Caudate nucleus (tissue), 63 donors: ENCODE measurements at places on chromosomes 7 and 10.

GRCh38 chr10:113161066-113161465 is 211.0 kb downstream of the TCF7L2 start:
- DNase-seq, result no peak

DNA sequence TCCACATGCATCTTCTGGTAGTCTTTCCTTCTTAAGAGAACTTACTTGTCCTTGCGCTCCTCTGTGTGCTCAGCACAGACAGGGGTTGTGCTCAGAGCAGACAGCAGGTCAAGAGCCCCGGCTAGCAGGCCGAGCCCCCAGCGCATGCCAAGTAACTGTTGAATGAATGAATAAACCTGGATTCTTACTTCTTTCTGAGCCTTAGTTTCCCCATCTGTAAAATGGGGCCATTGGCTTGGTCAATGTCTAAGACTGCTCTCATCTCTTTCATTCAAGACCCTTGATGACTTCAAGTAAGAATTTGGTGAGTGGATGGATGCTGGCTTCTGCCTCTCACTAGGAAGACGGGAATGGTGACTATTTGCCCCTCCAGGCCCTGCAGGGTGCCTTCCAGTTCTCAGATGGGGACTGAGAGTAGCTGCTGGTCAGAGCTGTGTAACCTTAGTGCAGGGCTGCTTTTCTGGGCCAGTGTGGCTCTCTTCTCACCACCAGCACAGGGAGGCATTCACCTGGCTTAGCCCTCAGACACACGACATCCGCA is 78.1 kb downstream of the CDH23 start:
- no peak for DNase-seq

GRCh38 chr10:125159486-125159931 is 854 bp downstream of the CTBP2 start:
- no peak for DNase-seq

- no peak for DNase-seq
Measured at GRCh38 chr7:122013065-122013464, 131.0 kb downstream of the AASS start.

DNA sequence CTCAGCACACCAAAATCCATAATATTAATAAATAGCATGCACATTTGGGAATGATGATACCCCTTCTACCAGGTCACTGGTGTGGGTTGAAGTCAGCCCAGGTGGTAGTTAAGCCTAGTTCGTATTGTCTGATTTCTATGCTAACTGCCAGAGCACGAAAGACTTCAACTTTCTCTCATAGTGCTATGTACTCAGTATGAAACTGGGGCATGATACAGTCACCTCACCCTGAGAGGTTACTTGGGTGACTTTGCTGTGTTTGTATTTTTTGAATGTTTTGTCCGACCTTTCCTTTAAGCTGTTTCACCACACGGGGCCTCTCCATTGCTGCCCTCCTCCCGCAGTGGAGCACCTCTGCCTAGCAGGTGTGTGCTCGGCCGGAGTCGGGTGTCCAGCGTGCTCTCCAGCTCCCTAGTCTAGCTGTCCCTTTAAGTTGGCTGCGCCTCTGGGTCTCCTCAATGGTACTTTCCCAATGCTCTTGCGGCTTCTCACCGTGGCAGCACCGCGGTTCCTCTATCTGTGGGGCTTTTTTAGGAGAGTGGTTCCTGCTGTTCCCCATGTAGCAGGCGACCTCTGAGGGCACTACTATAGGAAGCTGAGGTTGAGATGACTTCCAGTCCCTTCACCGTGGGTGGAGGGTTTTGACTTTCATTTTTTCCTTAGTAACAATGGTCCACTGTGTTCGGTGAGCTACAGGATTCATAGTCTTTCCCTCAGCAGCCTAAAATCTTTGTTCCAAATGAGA is 524.0 kb upstream of the PFKP start:
- DNase-seq, result no peak

DNA sequence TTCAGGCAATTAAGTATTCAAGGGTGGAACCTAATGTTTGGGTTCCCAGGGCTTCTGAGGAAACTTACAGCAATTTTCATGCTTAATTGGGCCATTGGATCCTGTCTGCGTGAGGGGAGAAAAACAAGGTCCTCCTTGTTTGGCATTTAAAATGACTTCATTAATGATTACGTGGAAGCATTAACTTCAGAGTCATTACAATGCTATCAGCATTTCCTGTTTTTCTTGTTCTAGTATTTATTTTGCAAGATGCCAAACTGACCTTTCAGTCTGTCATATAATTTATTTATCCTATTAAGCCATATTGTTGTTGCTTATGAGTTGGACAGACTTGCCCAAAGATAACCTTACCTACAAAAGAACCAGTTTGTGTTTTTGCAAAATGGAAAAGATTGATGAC is 324.1 kb upstream of the LRRN3 start:
- no peak for DNase-seq

DNA sequence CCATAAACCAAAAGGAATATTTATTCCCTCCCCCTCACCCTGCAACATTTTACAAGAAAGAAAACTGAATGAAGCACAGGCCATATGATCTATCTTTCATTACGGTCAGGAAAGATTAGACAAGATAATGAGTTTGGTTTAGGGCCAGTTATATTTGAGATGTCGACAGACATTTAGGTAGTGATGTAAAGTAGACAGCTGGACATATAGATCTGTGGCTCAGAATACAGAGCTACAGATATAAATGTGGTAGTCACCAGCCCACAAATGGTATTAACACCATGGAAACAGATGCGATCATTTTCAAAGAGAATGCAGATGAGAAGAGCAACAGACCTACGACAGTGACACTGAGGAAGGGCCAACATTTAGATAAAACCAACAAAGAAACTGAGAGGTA is 142.5 kb downstream of the SRPK2 start:
- no peak for DNase-seq

GRCh38 chr7:157685430-157686284 is 348.9 kb downstream of the DNAJB6 start:
- no peak for DNase-seq

DNA sequence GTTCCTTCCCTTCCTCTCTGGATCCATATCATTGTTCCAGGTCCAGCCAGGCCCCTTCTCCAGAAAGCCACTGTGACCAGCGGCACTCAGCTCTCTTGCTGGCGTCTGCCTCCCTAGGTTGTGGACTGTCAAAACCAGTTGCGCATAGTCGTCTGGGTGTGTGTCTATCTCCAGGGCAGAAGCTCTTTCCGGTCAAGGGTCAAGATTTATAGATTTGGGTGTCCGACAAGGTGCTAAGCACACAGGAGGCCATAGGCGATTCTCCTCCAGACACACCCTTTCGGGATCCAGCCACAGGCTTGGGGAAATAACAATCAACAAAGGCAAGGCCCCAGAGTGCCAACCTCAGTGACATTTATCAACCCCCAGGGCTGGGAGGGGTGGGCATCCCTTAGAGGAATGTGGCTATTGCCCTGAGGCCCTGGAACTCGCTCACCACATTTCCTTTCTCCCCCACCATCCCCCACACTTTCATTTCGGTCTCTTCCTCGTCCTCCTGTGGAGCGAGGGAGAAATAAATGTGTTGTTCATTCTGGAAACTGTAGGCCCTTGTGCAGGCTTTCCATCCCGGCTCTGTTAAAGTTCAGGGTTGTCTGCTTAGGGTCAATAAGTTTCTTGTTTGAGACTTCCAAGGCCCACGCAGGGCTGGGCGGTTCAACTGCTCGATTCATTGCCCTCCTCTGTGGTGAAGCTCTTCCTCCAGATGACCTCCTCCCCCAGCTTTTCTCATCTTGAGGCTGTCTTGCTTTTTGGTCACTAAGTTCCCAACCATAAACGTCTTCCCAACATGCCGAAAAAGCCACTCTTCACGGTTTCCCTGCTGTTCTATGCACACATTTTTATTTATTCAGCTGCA is 57.9 kb downstream of the AFAP1L2 start:
- no peak for DNase-seq

- DNase-seq, result no peak
Measured at GRCh38 chr10:127161482-127161881, 34.9 kb downstream of the INSYN2A start.

DNA sequence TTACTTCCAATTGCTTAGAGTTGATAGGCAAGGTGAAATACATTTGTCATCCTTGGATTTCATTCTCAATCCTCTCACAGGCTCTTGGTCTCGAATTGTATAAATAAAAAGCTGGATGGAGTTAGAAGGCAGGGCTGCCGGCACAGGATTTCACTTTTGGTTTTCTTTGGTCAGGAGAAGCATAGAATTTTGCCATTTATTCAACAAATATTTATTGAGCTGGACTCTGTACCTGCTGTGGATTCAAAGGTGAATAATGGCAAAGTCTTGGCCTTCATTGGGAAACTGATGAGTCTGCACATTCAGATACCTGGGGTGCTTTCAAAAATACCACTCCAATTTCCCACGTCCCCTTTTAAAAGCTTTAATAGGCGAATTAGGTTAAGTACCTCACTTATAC is 49.7 kb downstream of the PDK4 start:
- DNase-seq, result no peak

DNA sequence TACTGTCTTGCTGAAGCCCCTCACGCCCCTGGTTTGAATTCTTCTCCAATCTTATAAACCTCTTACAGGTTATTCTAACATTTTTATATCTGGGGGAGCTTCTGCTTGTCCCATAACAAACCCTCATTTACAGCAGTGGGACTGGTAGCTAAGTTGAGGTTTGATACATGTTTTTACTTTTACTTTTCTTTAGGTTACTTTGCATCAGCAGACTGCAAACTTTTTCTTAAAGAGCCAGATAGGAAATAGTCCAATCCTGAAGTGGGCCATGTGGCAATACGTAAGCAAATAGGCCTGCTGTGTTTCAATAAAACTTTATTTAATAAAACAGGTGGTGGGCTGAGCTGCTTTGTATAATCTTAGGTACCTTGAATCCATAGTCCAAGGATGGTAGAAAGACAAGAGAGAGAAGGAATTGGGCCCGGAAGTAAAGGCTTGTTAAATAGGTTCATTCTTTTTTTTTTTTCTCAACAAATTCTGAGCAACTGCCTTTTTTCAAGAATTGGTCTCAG is 27.3 kb downstream of the RAB18 start:
- no peak for DNase-seq

DNA sequence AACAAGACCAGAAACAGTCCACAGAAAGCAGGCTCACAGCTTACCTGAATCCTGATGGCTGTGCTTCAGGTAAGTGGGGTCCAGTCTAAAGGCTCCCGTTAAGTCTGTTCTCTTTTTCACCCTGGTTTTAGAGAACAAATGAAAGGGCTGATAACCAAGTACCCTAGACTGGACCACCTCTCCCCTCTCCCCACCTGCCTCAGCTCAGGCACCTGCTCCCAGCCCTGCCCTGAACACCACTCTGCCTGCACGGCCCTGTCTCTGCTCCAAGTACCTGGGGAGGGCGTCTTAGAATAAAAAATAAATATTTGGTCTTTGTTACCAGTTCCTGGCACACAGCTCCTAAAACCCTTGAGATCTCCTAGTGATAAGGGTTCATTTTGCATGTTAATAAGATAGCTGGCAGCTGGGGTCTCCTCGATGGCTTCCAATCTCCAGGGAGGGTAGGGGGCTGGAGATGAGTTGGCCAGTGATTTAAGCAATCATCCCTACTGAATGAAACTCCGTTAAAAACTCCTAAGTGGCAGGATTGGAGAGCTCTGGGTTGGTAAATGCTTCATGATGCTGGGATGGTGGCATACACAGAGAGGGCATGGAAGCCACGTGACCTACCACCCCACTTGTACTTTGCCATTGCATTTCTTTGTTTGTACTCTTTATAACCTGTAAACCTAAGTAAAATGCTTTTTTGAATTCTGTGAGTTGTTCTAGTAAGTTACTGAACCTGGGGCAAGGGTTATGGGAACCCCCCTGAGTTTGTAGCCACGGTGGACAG is 29.8 kb upstream of the FIGNL1 start:
- DNase-seq, result no peak

DNA sequence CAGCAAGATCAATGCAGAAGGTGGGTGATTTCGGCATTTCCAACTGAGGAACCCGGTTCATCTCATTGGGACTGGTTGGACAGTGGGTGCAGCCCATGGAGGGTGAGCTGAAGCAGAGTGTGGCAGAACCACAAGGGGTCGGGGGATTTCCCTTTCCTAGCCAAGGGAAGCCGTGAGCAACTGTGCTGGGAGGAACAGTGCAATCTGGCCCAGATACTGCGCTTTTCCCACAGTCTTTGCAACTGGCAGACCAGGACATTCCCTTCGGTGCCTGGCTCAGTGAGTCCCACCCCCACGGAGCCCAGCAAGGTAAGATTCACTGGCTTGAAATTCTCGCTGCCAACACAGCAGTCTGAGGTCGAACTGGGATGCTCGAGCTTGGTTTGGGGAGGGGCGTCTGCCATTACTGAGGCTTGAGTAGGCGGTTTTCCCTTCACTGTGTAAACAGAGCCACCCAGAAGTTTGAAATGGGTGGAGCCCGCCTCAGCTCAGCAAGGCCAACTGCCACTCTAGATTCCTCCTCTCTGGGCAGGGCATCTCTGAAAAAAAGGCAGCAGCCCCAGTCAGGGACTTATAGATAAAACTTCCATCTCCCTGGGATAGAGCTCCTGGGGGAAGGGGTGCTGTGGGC is 58.6 kb upstream of the SLC26A5 start:
- no peak for DNase-seq

DNA sequence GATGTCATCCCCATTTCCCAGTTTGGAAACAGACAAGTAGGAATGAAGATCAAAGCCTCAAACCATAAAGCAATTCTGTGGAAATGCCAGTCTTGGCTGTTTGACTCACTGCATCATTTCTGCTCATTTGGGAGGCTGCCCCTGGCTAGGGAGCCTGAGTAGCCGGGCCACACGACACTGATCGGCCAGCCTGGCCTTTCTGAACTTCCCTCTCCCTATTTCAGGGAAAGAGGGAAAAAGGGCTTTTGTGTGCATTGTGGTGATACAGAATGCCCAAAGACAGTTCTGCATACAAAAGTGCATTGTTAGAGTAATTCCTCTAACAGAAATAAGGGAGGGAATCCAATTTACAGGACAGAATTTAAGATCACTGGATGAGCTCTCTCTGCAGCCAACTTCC is 41.7 kb upstream of the OPALIN start:
- peak; percentile 24 for DNase-seq

DNA sequence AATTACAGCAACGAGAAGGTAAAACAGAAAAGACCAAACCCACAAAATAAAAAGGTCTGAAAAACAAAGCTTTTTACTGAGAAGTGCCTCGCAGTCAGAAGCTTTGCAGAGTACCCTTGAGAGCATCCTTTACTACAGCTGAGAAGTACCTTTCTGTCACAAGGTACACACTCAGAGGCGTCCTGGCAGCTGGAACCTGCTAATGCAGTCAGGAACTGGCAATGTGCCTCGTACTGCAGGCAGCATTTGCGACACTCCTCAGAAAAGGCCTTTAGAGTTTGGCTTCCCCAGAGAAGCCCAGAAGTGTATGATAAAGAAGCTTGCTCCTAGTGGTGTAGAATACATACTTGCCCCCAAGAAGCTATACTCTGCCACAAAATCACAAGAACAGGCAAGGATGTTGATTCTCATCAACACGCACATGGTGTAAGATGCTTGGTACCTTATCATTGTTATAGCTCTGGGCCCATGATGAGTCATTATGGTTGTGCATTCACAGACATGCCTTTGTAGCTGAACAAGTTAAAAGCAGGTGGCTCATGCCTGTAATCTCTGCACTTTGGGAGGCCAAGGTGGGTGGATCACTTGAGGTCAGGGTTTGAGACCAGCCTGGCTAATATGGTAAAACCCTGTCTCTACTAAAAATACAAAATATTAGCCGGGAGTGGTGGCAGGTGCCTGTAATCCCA is 2.0 kb upstream of the GTPBP4 start:
- no peak for DNase-seq

- DNase-seq, result no peak
Measured at GRCh38 chr7:42097752-42098151, 139.3 kb downstream of the GLI3 start.

GRCh38 chr7:79664884-79665676 is 211.6 kb upstream of the MAGI2 start:
- DNase-seq, result no peak

GRCh38 chr7:92731335-92732063 is 104.9 kb downstream of the CDK6 start:
- DNase-seq, result no peak

- DNase-seq, result no peak
Measured at GRCh38 chr10:94076325-94076841, 82.7 kb downstream of the PLCE1 start.
